ENCODE measurements at places on chromosomes 7 and 10.
A peak's percentile ranks its signal among the peaks of the same experiment; 100 is the strongest.

GRCh38 chr7:131547589-131547988, 8.8 kb downstream of the PODXL start:
- DNase-seq: no peak

DNA sequence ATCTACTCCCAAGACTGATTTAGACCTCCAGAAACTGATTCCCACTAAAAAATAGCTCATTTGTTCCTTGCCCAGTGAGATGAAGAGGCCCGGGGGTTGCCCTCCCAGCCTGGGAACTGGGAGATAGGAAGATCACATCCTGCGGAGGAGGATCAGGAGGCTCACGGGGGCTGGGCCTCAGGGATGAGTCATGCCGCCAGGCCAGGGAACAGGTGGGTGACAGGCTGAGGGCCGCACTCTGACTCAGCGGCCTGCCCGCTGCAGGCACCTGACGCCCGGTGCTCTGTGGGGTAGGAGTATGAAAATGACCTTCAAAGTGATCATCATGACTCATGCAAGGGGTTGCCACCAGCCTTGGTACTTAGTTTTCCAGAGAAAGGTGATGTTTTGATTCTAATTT, 104.5 kb upstream of the ZPBP start:
- DNase-seq: no peak

- DNase-seq: no peak
Observed at GRCh38 chr7:142784096-142784495, 13.3 kb downstream of the PRSS2 start.

DNA sequence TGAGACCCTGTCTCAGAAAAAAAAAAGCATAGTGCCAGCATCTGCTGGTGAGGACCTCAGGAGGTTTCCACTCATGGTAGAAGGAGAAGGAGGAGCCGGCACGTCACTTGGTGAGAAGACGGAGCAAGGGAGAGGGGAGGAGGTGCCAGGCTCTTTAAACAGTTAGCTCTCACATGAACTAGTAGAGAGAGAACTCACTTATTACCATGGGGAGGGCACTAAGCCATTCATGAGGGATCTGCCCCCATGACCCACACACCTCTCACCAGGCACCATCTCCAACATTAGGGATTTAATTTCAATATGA, 62.9 kb upstream of the VKORC1L1 start:
- no peak for DNase-seq

GRCh38 chr10:55820478-55820877, 540.6 kb downstream of the ZWINT start:
- no peak for DNase-seq

- DNase-seq: no peak
Observed at GRCh38 chr7:150800581-150801241, at the start of gene TMEM176A. Gene TMEM176A, plus strand, starts transcription at chr7:150800769. Its CDS starts 782 bp downstream, at chr7:150801551.

- no peak for DNase-seq
Observed at GRCh38 chr10:22682237-22683139, 31.9 kb downstream of the PIP4K2A start.

DNA sequence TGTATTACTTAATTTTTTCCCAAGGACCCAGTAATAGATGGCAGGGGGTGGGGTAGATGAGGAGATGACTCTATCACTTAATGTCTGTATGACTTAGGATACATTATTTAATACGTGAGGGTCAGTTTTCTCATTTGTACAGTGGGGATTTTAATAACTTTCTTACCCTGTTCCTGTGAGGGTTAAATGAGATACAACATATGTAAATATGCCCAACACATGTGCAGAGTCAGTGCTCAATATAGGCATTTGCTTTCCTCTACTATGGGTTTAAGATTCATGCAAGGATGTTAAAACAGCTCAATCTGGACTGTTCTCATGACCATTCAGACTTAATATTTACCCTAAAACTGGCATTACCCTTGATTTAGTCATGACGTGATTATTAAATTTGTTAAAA, 31.2 kb downstream of the ST7 start:
- DNase-seq: no peak

DNA sequence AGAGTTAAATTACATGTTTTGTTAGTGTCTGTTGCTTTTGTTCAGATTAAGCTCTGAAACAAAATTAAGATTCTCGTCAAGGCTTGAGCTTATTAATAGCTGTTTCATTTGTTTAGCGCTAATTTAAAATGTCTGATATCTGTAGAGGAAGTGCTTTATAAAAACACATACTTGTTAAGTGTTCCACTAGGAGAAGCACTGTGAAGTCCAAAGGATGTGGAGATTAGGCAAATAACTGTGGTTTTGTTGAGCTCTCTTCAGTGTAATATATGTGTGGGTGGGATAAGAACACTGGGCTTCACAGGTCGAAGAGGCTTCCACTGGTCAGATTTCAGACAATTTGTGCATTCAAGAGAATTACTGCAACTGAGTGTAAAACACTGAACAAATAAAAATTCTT, 242.0 kb downstream of the AUTS2 start:
- DNase-seq: no peak

DNA sequence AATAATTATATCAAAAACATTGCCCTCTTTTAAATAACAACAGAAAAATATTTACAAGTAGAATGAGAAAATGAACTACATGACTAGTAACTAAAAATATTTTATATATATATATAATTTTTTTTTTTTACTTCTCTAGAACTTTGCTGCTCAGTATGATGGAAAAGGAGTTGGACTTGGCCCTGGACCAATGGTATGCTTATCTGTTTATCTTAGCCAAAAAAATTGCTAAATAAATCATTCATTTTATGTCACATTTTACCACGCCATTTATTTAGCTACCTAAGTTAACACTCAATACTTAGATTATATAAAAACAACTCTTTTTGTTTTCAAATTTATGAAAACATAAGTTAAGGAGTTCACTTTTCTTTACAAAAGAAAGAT, 6.7 kb downstream of the COL1A2 start:
- DNase-seq: no peak

- peak; percentile 63 for DNase-seq
Observed at GRCh38 chr10:128062881-128063563, 63.2 kb downstream of the MKI67 start.

GRCh38 chr10:98340261-98340939, 72.4 kb upstream of the LOXL4 start:
- no peak for DNase-seq

DNA sequence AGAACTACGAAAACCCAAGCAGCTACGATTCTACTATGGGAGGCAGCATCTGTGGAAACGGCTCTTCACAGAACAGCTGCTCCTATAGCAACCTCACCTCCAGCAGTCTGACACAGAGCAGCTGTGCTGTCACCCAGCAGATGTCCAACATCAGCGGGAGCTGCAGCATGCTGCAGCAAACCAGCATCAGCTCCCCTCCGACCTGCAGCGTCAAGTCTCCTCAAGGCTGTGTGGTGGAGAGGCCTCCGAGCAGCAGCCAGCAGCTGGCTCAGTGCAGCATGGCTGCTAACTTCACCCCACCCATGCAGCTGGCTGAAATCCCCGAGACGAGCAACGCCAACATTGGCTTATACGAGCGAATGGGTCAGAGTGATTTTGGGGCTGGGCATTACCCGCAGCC, 81.6 kb upstream of the SAMD8 start:
- no peak for DNase-seq

DNA sequence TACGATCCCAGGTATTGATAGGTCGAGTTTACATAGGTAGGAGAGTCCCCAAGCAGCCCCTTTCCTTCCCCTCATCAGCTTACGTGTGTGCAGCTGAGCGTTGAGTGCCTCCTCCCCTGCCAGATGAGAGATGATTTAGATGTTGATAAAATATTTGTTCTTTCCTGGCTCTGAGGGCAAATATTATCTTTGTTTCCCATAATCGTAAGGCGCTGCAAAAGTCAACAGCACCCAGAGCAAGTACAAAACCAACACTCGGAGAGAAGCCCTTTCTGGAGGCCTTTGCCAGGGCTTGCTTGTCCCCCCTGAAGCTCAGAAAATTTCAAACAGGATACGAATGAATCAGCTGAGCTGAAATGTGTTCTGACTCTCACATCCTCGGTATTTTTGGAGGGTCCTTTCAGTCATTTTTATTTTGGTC, 683.2 kb downstream of the LRMDA start:
- no peak for DNase-seq

DNA sequence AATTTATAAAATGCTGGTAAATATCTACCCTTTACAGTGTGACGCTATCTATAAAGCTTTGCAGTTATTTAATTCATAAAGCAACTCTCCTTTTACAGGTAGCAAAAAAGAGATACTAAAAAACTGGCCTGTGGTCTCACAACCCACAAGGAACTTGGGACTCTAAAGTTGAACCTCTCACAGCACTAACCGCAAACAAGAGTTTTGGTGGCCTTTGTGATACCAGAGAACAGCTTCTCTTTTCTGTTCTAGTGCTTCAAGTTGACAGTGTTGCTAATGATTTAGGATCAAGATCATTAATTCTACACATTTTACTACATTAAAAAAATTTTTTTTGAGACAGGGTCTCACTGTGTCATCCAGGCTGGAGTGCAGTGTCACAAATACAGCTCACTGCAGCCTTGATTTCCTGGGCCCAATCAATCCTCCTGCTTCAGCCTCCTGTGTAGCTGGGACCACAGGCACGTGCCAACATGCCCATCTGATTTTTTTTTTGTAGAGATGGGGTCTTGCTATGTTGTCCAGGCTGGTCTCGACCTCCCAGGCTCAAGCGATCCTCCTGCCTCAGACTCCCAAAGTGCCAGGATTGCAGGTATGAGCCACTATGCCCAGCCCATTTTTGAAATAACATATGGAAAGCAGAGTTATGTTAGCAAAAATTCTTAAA, 56.0 kb upstream of the ST8SIA6 start:
- no peak for DNase-seq

DNA sequence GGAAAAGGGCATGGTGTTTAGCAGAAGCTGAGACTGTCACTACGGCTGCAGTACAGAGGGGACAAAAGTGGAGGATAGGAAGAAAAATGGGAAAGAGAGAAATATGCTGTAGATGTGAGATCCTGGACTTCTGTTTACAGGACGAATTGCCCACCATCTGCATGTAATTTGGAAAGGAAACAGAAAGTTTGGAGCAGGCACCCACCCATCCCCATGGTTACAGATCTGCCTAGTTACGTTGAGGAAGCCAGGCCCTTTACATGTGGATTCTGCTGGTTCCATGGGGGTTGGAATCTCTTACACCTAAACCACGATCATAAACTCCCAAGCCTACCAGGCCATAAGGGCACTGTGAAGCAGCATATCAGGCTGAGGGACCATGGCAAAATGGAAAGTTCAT, 84.3 kb downstream of the WDFY4 start:
- no peak for DNase-seq

DNA sequence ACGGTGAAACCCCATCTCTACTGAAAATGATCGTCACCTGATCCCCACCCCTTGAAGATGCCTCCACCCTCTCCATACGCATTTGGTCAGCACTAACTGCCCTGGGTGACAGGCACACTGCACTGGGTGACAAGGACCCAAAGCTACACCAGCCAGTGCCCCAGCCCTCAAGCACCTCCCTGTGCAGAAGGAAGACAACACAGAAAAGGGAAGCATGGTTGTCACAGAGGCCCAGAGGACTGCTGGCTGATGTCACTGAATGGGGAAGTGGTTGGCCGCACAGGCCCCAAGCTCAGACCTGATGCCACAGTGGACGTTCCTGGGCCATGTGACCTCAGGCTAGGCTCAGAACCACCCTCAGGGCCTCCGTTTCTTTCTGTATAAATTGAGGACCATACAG, 4.2 kb upstream of the PILRA start:
- DNase-seq: no peak

- no peak for DNase-seq
Observed at GRCh38 chr10:5040010-5040673, 36.5 kb upstream of the AKR1C2 start.

- DNase-seq: no peak
Observed at GRCh38 chr10:110241407-110241806, 34.0 kb downstream of the MXI1 start.

DNA sequence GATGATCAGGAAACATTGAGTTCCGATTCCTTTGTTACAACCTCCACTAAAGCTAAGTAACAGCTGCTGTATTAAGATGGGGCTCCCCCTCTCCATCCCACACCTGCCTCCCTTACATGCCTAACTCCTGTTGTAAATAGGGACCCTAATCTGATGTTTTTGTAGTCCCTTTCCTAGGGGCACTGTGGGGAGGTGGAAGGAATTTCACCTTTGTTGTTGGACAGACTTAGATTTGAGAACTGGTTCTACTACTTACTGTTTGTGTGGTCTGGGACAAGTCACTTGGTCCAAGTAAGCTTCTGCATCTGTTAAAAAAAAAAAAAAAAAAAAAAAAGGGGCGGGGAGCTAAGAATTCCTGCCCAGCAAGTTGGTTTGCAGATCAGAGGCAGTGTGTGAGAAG, 42.6 kb downstream of the KIAA1217 start:
- DNase-seq: no peak

Measured in left forelimb (tissue), 1 donor.